ENCODE measurements at places on chromosomes 16 and 17.

- DNase-seq = no peak
These were observed 76.6 kb downstream of the IRF8 start for GRCh38 chr16:85975451-85975981.

DNA sequence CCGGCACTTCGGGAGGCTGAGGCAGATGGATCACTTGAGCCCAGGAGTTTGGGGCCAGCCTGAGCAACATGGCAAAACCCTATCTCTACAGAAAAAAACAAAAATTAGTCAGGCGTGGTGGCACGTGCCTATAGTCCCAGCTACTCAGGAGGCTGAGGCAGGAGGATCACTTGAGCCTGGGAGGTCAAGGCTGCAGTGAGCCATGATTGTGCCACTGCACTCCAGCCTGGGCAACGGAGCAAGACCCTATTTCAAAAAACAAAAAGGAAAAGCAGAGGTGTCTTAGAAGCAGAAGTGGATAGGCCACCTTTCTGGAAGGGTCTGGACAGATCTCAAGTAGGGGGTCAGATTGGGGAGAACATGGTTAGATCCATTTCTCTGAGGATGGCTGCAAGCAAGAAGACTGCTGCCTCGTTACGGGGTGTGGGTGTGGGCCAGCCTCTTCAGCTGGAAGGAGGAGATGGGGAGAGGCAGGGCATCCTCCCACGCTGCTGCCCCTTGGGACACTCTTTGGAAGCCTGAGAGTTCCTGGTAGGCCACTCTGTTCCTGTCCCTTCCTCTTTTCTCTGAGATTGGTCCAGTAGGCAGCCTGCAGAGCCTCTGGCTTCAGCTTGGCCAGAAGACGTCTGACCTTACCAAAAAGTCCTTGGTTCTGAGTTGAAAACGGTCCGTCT lies 208.0 kb downstream of the MSI2 start:
- DNase-seq = no peak

DNA sequence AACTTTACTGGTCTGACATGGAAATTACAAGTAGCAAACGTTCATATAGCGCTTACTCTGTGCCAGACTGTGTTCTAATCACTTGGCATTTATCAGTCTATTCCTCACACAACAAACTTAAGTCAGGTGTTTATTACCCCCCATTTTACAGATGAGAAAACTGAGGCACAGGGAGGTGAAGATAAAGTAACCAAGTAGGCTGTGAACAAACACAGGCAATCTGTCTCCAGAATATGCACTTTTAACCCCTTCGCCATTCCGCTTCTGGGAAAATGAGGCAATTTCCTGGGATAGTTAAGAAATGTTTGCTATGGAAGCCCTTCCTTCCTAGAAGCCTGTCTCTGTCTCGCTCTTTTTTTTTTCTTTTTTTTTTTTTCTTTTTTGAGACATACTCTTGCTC lies 12.2 kb upstream of the CXCL16 start:
- peak; percentile 28 for DNase-seq

DNA sequence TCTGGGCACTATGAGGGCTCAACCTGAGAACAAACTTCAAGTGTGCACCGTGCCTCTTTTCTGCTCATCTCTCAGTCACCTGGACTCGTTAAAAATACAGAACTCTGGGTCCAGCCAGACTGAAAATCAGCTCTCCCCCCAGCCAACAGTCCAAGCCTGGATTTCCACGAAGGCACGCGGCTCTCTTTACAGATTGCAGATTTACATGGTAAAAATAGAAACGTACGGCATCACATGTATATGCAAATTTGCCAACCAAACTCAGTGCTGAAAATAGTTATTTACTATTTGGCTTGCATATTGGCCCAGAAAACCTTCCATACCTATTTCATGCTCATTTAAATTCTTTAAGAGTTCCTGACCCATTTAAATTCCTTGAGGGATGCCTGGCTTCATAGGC lies 315.8 kb downstream of the MAF start:
- no peak for DNase-seq

DNA sequence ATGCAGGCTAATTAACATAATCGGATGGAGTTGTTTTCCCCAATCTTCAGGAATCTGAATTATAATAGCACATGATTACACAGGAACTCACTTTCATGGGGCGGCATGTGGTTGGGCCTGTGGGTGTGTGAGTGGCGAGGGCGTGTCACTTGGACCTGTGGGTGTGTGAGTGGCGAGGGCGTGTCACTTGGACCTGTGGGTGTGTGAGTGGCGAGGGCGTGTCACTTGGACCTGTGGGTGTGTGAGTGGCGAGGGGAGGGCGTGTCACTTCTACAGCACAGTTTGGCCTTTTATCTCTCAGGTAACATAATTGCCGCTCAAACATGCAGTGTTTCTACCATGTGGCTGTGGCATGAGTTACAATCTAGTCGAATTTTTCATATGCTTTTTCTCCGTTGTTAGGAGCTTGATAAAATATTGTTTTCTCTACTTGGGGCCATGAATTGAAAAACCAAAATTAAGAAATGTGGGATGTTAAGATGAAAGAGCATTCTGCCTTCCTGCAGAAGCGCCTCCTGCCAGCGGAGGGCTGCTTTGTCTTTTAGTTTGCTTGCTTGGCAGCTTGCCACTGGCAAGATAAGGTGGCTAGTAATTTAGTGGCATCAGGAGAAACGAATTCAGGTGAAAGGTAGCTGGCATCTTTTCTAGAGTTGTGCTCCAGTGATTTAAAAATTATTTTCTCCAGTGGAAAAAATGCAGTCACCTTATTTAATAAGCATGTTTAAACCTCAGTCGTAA lies 36.2 kb downstream of the USP10 start:
- DNase-seq = peak; percentile 16

- peak; percentile 25 for DNase-seq
These were observed 18.8 kb downstream of the LGALS3BP start for GRCh38 chr17:78960928-78961327.

DNA sequence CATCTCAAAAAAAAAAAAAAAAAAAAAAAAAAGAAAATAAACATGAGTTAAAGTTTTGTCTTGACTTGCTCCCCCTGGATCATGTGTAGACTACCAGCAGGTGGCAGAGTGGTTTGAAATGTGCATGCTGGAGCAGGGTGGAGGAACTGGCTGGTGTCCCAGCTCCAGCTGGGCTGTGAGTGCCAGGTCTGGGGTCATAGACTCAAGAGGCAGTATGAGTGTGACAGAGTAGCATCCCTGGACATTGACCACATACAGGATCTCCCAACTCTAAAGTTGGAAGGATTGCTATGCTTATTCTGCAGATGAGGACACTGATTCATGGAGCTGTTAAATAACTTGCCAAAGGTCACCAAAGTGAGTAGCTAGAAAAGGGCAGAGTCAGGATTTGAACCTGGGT lies 198.0 kb upstream of the MPHOSPH6 start:
- peak; percentile 5 for DNase-seq

GRCh38 chr17:68179236-68179925 lies 68.5 kb upstream of the AMZ2 start:
- DNase-seq = no peak

- no peak for DNase-seq
These were observed 408.4 kb downstream of the CPPED1 start for GRCh38 chr16:12395268-12395667.

GRCh38 chr17:2418572-2418971 lies 17.7 kb upstream of the MNT start:
- no peak for DNase-seq

GRCh38 chr17:66399441-66399840 lies 97.0 kb downstream of the PRKCA start:
- DNase-seq = no peak

DNA sequence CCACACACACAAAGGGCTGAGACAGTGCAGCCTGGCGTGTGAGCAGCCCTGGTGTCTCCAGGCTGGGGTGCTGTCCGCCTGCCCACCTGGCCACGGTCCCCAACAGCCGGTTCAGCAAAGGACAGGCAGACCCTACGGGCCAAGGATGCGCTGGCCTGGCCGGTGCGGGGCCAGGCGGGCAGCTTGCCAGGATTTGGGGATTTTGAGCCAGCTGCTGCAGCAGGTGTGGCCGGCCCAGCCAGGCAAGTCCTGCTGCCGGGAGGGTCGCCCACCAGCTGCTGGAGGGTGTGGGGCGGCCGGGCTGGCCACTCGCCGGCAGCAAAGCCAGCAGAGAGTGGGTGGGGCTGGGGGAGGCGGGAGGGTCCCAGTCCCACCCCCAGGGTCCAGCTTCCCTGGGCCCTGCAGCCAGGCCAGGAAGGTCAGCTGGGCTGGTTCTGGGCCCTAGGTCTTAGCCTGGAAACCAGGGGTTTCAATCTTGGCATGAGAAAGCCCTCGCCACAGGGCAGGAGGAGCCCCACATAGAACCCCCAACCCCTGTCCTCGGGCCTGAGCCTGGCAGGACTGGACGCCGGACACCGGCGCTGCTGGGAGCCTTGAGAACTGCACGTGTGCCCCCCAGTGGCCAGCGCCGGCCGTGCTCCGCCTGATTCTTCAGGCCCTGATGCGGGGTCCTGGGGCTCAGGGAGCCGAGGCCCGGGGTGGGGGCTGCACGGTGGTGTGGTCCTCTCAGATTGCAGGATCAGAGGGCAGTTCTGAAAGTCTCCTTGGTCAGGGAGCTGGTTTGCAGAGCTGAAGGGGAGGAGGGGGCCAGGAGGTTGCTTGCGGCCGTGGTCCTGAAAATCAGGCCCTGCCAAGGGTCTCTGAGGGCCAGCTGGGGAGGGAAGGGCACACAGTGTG lies 17.6 kb upstream of the SSTR5 start:
- DNase-seq = peak; percentile 11

- DNase-seq = no peak
These were observed 1.0 kb downstream of the CMTM4 start for GRCh38 chr16:66695471-66695934.

DNA sequence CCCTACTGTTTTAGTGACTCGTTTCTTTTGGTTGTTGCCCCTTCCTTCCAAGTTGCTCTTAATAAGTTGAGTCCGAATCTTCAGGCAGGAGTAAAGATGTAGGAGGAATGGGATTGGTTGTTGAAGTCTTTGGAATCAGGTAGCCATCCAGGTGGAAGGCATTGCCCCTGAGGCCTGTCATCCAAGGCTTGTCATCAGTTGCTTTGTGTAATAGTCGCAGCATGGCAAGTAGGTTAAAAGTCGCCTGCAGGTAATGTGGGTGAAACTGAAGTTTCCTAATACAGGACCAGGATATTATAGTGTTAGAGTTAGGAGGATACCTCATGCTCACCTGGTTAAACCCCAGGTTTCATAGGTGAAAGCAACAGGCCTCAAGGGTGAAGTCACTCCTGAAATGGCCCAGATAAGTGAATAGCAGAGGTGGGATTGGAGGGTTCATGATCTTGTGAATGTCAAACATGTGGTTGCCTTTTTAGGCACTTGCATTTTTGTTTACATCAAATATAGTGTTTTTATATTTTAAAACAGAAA lies 934 bp downstream of the PCTP start:
- DNase-seq = no peak

DNA sequence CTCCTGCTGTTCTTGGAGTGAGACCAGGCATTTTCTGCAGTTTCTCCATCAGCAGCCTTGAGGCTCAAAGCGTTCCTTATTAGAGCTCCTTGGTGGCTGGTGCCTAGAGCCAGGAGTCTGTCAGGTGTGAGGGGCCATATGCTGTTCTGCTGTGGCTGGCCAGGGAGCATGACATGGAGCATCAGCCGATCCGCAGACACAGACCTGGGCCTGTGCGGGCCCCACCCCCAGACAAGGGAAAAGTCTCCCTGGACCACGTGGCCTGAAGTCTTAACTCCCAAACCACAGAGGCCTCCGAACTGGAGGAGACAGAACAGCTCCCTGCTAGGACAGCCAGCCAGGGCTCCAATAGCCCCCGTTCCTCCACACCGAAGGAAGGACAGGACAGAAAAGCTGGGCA lies 162.7 kb upstream of the CIBAR2 start:
- no peak for DNase-seq

DNA sequence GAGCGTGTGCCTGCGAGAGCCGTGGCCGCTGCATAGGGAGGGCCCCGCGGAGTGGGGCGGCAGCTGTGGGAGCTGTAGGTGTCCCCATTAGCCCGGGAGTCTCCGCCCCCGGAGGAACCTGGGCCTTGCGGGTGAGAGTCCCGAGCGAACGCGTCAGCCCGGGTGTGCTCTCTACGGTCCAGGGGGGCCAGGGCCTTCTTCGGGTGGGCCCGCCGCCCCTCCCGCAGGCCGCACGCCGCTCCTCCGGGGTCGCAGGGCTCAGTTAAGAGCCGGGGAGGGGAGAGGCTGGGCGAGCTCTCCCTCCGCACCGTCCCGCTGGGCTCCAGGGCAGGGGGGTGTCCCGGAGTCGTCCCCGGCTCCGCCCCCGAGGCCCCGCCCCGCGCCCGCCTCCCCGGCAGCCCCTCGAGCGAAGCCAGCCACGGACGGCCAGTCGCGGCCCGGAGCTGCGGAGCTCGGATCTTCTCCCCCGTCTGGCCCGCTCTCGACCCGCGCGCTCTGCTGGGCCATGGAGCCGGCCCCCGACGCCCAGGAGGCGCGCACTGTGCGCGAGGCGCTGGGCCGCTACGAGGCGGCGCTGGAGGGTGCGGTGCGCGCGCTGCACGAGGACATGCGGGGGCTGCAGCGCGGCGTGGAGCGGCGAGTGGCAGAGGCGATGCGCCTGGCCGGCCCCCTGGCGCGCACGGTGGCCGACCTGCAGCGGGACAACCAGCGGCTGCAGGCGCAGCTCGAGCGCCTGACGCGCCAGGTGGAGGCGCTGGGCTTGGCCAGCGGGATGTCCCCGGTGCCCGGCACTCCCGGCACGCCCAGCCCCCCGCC lies at the start of gene SMTNL2:
Gene SMTNL2 (plus strand): TSS at position 429 of the 816 bp plus-strand sequence. CDS start 77 bp downstream, at position 506.
- DNase-seq = no peak

- peak; percentile 28 for DNase-seq
These were observed 9.9 kb upstream of the TSPOAP1 start for GRCh38 chr17:58338454-58338840.

- DNase-seq = no peak
These were observed 3.2 kb downstream of the ZSCAN10 start for GRCh38 chr16:3095869-3096268.

DNA sequence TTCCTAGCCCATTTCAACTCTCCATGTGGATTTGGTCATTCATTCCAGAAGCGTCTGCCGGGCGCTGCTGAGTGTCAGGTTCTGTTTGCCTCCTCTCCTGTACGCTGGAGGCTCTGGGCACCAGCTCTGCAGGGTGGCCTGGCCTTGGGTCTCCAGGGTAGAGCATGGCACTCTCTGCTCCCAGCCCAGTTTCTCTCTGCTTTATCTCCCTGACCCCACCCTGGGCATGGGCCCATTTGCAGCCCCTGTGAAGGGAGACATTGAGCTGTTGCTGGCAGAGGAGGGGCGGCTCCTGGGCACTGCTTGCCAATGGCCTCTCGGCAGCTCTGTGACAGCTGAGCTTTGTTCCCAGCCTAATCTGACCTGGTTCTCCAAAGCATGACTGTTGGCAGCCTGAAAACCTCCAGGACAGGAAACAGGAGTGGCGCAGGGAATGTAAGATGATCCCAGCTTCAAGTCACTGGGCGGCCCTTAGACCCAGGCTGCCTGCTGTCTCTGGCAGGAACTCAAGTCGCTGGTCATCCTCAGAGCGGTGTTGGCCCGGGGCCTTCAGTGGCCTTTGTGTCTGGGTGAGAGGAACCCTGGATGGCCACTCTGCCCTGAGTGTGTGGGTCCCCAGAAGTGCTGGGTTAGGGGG lies 146.8 kb downstream of the SEC14L1 start:
- DNase-seq = peak; percentile 65
